Activated CD4-positive, alpha-beta T cell treated with anti-CD3 and anti-CD28 coated beads, Interleukin-2, amount 50 U/mL, for 4 hours (primary cell): ENCODE measurements at places on chromosomes 5 and 9.
A peak's percentile ranks its signal among the peaks of the same experiment; 100 is the strongest.

DNA sequence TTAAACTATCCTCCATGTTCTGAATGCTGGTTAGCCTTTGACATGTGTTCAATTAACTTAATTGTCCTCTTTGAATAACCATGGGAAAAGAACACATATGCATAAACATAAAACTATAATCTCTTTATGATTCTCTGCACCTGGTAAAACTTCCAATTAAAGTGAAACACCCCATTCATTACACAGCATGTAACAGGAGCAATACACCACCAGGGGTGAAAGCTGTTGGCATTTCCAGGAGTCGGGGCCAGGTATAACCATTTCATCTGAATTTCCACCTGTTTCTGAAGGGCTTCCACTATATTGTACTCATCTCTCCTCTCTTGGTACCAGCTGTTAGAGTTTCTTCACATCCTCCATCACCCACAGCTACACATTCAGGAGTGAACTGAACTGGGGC is 303.8 kb downstream of the EDIL3 start:
- DNase-seq, result no peak

GRCh38 chr9:132498531-132499210 is 83.7 kb upstream of the BARHL1 start:
- no peak for DNase-seq

GRCh38 chr5:72076621-72077300 is 30.5 kb upstream of the MAP1B start:
- DNase-seq, result no peak

- DNase-seq, result no peak
Observed at GRCh38 chr5:1753490-1753889, 46.1 kb downstream of the MRPL36 start.

DNA sequence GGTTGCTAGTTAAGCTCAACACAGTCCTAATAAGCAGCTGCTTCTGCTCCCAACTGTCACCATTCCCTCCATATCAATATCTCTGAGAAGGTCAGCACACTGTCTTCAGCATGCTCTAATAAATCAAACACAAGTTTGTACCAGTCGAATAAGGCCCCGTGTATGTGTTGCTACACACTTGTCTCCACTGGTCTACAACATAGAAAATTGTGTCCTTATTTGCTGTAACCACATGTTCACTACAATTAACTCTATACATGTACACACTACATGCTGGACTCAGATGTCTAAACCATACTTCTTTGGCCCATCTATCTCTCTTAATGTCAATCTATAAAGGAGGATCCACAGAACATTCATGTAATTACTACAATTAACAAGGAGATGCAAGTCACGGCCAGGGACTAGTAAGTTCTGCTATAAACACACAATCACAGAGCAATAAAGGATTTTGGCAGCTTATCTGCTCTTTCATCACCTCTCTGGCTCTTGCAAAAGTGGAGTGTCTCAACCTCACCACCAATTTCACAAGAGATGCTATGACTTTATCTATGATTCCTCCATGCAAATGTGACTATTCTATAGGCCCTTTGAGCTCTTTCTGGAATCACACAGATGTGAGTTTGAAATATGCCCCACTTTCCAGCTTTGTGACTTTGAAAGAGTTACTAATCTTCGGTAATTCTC is 143.9 kb downstream of the SEMA5A start:
- DNase-seq, result no peak

DNA sequence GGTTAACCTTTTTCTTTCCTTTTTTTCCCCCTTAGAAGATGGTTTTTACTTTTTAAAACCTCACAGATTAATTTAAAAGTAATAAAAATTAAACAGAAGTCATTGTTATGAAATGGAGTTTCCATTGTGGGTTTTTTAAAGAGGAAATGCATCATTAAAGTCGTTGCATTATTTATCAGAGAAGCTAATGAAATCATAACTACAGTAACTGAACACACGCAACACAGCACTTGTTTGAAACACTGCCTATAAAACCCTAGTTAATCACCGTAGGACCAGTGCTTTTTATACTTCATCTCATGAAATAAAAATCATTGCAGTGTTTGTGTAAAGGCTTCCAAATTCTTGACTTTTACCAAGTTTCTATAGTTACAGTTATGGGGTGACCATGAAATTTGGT is 82.4 kb upstream of the NTRK2 start:
- no peak for DNase-seq

DNA sequence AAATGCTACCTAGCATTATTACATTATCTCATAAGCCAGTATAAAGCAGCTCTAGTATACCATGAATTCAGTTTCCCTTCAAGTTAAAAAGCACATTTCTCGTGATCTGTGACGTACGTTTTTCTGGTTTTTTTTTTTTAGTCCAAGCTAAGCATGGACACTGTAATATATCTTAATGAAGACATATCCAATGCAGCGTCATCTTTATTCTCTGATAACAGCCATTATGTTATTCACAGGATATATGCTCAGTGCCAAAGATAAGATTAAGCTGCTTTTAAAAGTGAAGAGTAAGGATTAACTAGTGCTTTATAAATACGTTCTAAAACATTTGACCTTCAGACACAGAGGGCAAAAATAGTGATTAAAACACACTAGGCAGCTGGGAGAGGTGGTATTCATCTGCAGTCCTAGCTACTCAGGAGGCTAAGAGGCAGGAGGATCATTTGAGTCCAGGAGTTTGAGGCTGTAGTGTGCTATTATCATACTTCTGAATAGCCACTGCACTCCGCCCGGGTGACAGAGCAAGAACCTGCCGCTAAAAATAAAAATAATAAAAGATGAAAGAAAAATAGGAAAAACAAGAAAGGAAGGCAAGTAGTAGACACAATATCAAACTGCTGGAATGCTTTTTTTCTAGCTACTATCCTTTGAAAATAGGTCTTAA is 7.7 kb downstream of the CSNK1A1 start:
- DNase-seq, result no peak

GRCh38 chr9:124256517-124257069 is 1.2 kb upstream of the NEK6 start:
- no peak for DNase-seq

- DNase-seq, result no peak
Observed at GRCh38 chr5:146529984-146530383, 14.0 kb upstream of the GPR151 start.

- no peak for DNase-seq
Observed at GRCh38 chr9:21746550-21746949, 55.9 kb upstream of the MTAP start.

DNA sequence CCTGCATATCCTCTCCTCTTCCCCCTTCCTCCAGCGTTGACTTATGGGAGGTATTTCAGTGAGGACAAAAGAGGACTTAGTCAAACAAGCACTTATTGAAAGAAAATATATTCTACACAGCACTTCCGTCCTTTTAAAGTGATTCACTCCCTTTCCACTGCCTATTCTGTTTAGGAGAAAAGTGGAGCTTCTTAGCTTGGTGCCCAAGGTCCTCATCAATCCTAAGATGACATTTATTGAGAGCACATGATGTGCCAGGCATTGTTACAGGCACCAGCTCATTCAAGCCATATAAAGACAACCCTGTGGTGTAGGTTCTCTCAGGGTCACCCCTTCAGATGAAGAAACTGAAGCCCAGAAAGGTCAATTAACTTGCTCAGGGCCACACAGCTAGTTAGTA is 95.9 kb downstream of the KCNIP1 start:
- no peak for DNase-seq

DNA sequence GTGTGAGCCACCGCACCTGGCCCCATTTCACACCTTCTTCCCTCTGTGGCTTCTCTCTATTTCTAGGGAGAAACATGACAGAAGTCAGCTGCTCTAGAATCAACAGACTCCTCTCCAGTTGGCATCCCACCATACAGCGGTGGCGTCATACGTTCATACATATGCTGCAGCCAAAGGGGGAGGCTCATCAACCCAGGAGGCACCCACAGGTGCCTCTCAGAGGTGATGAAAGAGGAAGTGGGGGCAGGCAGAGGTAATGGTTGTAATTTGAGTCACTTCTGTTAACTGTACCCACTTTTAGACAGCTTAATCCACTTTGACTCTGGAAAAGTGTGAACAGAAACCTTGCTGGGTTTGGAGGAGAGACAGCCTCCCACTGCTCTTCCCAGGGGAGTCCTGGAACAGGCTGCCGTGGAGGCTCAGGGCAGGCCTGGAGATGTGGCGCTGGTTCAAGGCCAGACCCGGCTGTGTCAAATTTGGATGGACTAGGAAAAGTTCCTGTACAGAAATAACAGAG is 47.3 kb upstream of the SUB1 start:
- peak; percentile 39 for DNase-seq

GRCh38 chr5:126358525-126358924 is 64.7 kb upstream of the GRAMD2B start:
- DNase-seq, result no peak

DNA sequence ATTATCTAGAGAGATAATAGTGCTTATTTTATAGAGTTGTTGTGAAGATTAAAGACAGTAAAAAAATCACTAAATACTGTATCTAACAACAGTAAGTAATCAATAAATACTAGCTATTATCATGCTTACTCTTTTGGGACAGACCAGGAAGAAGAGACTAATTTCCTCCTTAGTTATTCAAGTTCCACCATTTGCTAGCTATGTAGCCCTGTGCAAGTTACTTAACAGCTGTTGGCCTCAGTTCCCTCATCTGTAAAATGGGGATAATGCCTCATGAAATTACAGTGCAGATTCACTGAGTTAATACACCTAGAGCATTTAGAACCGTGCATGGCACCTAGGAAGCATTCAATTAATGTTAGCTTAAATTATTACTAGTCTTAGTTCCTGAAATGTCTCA is 2.6 kb downstream of the RBM18 start:
- DNase-seq, result no peak

GRCh38 chr5:32244017-32244416 is 68.7 kb downstream of the MTMR12 start:
- no peak for DNase-seq

DNA sequence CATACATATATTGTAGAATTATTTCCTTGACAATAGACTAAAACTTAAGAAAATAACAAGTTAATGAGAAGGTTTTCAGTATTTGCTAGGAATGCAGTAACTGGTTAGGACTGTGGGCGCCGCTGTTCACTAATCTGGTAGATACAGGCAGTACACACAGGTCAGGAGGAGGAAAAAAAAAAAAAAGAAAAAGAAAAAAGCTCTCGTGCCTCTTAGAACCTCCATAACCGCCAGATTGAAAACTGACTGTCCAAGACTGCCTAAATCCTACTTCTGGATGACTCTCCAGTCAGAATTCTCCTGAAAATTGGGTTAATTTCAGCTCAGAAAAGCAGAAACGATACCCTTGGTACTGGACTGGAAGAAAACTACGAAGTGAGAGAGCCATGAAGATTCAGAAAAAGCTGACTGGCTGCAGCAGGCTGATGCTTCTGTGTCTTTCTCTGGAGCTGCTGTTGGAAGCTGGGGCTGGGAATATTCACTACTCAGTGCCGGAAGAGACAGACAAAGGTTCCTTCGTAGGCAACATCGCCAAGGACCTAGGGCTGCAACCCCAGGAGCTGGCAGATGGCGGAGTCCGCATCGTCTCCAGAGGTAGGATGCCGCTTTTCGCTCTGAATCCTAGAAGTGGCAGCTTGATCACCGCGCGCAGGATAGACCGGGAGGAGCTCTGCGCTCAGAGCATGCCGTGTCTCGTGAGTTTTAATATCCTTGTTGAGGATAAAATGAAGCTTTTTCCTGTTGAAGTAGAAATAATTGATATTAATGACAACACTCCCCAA is at the start of gene PCDHGA1:
Gene PCDHGA1 (plus strand): TSS at position 216 of the 782 bp plus-strand sequence.
- DNase-seq, result peak; percentile 16

- DNase-seq, result no peak
Observed at GRCh38 chr9:115115924-115116323, 2.0 kb downstream of the TNC start.

DNA sequence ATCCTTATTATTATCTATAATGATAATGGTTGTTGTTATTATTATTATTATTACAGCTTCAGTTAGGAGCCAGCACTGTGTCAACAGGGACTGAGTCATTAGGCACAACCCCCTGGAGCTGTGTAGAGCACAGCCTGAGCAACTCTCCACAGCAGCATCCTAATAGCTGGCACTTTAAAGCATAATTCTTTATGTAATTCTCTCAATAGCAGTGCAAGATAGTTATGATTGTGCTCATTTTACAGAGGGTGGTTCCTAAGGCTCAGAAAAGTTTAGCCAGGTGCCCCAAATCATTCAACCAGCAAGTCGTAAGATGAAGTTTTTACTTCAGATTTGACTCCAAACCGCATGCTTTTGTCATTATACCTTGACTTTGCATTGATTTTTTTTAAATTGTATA is 390.3 kb downstream of the ANXA1 start:
- no peak for DNase-seq

DNA sequence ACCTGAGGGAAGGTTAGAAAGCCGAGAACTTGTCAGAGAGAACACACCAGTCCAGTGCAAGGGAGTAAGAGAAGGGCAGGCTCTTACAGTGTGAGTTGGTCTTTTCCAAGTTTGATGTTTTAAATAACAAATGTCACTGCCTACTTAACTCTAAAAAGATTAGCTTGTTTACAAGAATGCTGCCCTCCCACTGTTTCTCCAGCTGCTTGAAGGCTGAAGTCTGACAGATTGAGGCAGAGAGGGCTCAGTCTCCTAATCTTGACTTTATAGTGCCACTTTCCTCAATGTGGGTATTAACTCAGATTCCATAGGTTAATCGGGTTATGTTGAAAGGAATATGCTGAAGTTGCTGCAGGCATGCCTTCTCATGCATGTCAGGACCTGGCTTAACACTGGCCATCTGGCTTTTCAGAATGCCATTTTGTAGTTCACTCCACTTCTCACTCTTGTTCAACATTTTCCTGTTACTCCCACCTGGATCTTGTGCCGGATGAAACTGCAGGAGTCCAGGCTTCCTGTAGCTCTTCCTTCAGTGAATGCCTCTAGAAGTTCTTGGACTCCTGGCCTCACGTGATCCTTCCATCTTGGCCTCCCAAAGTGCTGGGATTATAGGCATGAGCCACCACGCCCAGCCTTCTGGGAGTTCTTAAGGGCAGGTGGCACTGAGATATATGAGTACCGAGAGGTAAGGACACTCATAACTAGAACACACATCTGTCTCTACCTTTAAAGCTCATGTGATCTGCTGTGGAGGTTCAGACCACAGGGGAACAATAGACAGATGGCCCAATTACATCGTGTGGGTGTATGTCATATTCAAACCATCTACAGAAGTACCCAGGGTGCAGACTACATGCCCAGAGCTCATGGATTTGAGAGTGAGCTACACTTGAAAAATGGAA is 249.7 kb downstream of the ARHGAP26 start:
- DNase-seq, result no peak

GRCh38 chr9:18834740-18835361 is 198.2 kb downstream of the SAXO1 start:
- no peak for DNase-seq
